GM04503 (cell line): ENCODE measurements at places on chromosomes 5 and 9.

DNA sequence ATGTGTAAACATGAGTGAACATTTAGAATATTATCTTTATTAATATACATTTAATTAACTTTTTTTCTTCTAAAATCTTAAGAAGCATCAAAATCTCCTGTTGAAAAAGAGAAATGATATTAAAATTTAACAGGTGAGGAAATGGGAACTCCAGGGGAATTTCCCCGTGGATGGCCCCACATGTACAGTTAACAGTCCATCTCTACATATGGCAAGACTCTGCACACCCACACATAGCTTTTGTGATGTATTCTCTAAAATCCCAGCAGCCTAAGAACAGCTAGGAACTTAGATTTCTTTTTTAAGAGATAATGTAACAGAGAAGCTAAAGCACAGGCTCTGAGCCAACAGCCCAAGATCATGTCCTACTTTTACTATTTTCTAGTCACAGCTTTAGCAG is 556.3 kb upstream of the RGMB start:
- no peak for DNase-seq

- DNase-seq, result no peak
Measured at GRCh38 chr5:43415935-43416802, 4.0 kb upstream of the CCL28 start.

DNA sequence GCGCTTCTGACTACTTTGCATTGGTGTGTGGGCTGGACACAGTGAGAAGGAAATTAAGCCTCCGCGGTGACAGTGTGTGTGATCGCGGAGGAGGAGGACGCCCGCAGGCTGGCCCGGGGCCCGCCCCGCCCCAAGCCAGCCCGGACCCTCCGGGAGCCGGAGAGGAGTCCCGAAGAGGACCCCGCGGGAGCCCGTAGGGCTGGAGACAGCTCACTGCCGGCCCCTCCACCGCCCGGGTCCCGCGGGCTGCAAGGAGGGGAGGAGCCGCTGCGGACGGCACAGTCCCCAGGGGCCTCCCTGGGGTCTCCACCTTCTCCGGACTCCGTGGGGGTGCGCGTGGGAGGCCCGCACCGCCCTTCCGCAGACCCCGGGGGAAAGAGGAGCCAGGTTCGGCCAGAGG is 146.4 kb upstream of the ERCC6L2 start:
- no peak for DNase-seq

DNA sequence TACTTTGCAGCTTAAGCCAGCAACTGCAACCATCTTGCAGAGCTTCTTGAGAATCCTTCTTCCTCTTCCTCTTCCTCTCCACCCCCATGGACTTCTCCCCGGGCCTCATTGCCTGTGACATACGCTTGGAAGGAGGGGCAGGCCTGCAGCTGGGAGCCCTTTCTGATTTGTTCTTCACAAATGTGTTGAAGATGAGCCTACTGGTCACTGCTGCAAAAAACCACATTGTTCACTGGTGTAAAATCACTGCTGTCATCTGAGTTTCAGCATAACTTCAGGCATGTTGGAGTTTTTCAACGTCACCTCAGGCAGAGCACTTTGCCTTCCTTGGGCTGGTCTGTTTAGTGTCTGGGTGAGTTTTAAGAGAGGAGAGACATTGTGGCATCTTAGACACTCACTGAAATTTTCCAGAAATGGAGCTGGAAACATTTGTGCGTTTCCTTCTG is 7.9 kb downstream of the TJP2 start:
- no peak for DNase-seq
